ENCODE measurements at places on chromosomes 5 and 9. TPM values are rescaled to one million over a fixed set of nuclear protein-coding genes. Genes with fewer than 3 reads are reported as not detected.

GRCh38 chr5:150335778-150336177 is 21.7 kb upstream of the TCOF1 start:
- no peak for DNase-seq

GRCh38 chr9:27462434-27462833 is 61.7 kb upstream of the IFNK start:
- no peak for DNase-seq

- no peak for DNase-seq
These were observed 325.3 kb upstream of the TARS1 start for GRCh38 chr5:33115467-33115866.

DNA sequence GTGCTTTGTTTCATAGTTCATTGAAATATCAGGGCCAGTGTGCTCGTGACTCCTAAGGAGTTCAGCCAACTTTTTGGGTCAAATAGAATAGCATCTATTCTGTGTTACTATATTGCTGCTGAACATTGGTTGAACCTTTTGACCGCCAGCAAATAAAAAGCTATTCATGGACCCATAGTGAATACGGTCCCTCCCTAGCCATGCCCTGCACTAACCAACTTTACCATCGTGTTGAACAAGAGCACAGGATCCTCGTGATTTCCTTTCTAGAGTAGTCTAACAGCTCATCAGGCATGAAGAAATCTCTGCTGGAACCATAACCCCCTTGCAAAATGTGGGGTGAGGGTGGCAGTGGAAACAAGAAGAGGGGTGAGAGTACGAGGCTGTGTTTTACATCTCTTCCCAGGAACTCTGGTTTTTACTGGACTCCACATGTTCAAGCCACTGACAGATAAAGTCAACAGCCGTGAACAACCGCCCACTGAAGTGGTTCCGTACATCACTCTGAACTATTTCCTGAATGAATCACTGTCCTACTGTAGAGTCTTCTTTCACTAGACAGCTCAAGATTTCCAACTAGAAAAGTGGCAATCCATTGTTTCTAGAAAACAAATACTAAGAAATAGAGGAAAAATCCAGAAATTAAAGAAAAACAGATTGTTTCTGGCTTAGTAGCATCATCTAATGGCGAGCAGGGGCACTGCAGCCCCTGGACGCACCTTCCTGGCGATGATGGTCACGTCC is 70.1 kb upstream of the SPATA31E1 start:
- no peak for DNase-seq

- no peak for DNase-seq
These were observed 358.2 kb upstream of the DMAC1 start for GRCh38 chr9:8157683-8158324.

DNA sequence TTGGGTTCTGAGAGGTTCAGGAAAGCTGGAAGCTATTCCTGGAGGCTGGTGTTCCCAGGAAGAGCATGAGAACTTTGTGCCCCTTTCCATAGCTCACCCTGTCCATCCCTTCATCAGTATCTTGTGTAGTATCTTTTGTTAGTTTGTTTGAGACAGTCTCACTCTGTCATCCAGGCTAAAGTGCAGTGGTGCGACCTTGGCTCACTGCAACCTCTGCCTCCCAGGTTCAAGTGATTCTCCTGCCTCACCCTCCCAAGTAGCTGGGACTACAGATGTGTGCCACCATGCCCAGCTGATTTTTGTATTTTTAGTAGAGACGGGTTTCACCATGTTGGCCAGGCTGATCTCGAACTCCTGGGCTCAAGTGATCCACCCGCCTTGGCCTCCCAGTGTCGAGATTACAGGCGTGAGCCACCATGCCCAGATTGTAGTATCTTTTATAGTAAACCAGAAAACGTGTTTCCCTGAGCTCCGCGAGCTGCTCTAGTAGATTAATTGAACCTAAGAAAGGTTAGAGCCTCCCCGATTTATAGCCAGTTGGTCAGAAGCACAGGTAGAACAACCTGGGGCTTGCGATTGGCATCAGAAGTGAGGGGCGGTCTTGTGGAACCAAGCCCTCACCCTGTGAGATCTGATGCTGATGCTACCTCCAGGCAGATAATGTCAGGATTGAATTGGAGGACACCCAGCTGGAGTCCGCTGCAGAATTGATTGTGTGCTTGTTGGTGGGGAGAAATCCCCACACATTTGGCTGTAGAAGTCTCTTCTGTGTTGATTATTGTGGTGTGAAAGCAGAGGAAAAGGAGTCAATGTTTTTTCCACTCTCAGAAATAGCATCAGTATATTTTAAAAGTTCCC is 32.3 kb downstream of the ATP6V0E1 start:
- no peak for DNase-seq

- no peak for DNase-seq
These were observed 22.0 kb downstream of the MAP3K1 start for GRCh38 chr5:56837381-56837780.

- no peak for DNase-seq
These were observed 40.9 kb upstream of the FABP6 start for GRCh38 chr5:160188141-160189015.

- DNase-seq, result no peak
These were observed 13.9 kb upstream of the GPX8 start for GRCh38 chr5:55146080-55146479.

DNA sequence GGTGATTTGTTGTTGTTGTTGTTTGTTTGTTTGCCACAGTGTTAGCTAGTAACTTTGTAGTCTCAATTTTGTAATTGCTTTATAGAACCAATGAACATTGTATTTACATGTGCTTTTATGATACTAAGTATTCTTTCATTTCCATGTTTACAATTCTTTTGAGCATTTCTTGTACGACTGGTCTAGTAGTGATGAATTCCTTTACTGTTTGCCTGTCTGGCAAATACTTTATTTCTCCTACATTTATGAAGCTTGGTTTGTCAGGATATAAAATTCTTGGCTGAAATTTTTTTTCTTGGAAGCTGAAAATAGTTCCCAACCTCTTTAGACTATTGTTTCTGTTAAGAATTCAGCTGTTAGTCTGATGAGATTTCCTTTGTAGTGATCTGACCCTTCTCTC is 55.6 kb upstream of the SNCAIP start:
- DNase-seq, result no peak

DNA sequence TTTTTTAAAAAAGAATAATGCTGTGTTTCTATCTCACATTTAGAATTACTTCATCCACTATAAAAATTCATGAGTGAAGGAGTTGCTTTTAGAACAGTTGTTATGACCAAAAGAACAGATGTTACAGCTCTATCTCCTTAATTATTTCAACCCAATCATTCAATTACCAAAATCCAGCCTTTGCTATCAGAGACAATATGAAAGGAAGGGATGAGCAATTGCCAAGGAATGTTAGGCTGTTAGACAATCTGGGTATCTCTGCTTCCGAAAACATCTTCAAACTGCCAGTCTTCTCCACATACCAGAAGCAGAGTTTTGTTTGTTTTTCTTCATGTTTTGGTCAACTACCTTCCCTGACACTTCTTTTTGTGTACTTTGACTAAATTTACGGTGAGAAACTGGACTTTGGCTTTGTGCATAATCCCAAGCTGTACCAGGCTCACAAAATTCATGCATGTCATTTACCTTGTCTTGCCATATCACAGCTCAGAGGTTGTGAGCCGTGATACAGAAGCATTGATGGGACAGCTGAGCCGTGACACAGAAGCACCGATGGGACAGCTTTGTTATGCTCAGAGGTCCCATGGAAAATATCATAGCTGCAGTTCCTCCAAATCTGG is 405.5 kb downstream of the KIF4B start:
- peak; percentile 2 for DNase-seq

GRCh38 chr9:114930056-114930812 is at the start of gene TNFSF8:
TNFSF8 (minus strand) TSS chr9:114930591; CDS start chr9:114930303, 288 bp downstream.
- no peak for DNase-seq

PTTG1 gene
- polyA plus RNA-seq, result 72.3 TPM

MEGF9 gene
- 20.9 TPM for polyA plus RNA-seq

HRH2 gene
- 3.3 TPM for polyA plus RNA-seq

MEGF10 gene
- polyA plus RNA-seq, result 0.54 TPM

CER1 gene
- polyA plus RNA-seq, result 0.26 TPM

LIFR gene
- 69.2 TPM for polyA plus RNA-seq
